ENCODE measurements at places on chromosomes 12 and 14. TPM values are rescaled to one million over a fixed set of nuclear protein-coding genes. Genes with fewer than 3 reads are reported as not detected.
A peak's percentile ranks its signal among the peaks of the same experiment; 100 is the strongest.

- no peak for DNase-seq
These were observed 15.9 kb downstream of the UBE2N start for GRCh38 chr12:93425736-93426411.

GRCh38 chr12:124422570-124423523 lies 128.0 kb downstream of the RFLNA start:
- DNase-seq = no peak

DNA sequence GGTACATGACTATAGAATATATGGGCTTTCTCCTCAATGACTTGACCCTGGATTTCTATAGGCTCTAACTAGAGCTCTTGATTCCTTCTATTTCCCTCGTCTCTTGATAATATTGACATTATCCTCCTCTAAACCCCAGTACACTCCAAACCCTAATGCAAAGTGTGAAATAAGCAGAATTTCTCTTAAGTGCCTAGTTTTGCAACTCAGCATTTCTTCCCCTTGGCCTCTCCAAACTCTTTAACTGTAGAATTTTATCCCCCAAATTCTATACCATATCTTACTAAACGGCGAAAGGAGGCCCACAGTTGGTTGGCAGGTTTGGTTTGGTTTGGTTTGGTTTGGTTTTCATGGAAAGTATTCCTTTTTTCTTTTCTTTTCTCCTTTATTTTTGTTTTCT lies 498.7 kb downstream of the CCER1 start:
- DNase-seq = no peak

GRCh38 chr12:109994401-109995175 lies 1.6 kb downstream of the GIT2 start:
- no peak for DNase-seq

- DNase-seq = no peak
These were observed 68.9 kb downstream of the RALGAPA1 start for GRCh38 chr14:35740215-35740614.

SDSL gene
- total RNA-seq = 0.26 TPM

TCL1B gene
- 2.0 TPM for total RNA-seq

SYNDIG1L gene
- total RNA-seq = not detected

- no peak for DNase-seq
These were observed 16.8 kb downstream of the PELI2 start for GRCh38 chr14:56135001-56135400.

GRCh38 chr12:3697311-3697870 lies 55.5 kb downstream of the CRACR2A start:
- no peak for DNase-seq

DNA sequence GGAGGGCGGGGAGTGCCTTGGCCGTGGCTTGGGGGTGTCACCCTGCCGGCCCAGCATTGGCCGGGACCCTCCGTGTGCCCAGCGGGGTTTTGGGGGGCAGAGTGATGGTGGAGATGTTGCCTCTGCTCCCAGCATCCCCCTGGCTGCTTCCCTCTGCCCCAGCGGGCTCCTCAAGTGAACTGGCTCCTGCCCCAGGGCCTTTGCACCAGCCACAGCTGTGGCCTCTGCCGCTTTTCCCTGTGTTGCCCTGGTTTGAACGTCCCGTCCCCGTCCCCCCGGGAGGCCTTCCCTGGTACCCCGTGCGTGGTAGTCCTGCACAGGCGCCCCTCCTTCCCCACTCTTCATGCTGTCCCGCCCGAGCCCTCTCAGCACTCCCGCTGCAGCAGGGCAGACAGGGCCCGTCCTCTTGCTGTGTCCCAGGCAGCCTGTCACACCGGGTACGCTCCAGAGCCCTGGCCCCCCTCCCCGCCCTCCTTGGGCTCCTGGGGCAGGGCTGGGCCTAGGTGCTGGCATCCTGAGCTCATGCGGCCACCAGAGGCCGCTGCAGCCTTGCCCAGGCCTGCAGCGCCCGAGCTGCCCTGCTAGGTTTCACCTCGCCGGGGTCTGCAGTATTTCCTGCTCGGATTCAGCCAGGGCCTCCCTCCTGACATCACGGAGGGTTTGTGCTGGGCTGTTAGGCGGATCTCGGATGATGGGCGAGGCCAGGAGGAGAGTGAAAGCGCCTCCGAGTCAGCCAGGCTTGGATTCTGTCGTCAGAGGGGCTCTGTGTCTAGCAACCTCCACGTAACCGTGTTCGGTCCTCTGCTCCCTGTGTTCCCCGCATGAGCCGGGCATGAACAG lies 9.5 kb downstream of the NOC4L start:
- peak; percentile 88 for DNase-seq

DNA sequence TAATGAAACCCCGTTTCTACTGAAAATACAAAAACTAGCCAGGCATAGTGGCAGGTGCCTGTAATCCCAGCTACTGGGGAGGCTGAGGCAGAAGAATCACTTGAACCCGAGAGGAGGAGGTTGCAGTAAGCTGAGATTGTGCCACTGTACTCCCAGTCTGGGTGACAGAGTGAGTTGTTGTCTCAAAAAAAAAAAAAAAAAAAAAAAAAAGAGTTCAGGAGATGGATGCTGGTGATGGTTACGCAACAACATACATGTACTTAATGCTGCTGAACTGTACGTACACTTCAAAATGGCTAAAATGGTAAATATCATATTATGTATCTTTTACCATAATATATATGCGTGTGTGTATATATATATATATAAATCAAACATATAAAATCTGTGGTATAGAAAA lies 29.0 kb downstream of the ACTN1 start:
- no peak for DNase-seq

DNA sequence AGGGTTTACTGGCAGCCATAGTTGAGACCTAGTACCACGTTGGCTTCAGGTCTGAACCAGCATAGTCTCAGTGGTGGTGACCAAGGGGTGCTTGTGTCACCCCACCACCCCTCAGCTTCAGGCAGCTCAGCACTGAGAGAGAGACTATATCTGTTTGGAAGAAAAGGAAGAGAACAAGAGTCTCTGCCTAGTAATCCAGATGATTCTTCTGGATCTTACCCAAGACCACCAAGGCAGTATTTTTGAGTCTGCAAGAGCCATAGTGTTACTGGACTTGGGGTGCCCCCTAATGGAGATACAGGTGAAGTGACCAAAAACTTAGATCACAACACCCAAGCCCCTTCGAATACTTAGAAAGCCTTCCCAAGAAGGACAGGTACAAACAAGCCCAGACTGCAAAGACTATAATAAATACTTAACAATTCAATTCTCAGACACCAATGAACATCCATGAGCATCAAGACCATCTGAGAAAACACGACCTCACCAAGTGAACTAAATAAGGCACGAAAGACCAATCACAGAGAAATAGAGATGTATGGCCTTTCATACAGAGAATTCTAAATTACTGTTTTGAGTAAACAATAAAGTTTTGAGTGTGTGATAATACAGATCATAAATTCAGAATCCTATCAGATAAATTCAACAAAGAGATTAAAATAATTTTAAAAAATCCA lies 107.0 kb downstream of the HELB start:
- DNase-seq = peak; percentile 4

GRCh38 chr14:53327716-53328115 lies 174.6 kb upstream of the DDHD1 start:
- DNase-seq = no peak

GPR135 gene
- total RNA-seq = 2.4 TPM

DNA sequence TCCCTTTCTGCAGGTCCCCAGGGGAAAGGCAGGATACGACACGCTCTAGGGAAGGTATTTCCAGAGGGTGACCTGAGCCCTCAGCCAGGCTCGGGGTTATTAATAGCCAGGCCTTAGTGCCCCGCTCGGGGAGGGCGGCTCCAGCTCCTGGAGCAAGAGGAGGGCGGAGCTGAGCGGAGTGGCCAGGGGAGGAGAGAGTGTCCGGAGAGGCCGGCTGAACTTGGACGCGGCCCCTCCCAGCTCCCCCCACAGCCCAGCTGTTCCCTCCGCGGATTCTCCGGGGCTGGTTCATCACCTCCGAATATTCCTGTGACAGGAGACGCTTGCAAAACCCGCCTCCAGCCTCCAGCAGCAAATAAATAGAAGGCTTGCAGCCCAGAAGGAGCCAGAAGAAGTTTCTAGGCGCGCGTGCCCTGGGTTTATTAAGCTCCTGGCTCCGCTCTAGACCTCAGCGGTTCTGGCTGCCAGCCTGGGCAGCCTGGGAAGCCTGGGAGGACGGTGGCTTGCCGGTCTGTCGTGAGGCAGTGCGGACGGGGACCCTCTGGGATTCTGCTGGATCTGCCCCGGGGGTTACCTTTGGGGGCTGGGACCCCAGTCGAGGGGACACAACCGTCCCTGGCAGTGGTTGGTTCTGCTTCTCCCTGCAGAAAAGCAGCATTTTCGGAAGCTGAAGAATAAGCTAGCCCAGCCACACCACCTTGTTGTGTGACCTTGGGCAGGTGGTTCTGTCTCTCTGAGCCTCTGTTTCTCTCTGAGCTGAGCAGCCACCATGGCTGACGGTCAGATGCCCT lies at the start of gene HSPB8:
TSS of gene HSPB8 (plus strand) at position 388 of the 791 bp plus-strand sequence. CDS start at position 770, 382 bp downstream.
- DNase-seq = no peak

DNA sequence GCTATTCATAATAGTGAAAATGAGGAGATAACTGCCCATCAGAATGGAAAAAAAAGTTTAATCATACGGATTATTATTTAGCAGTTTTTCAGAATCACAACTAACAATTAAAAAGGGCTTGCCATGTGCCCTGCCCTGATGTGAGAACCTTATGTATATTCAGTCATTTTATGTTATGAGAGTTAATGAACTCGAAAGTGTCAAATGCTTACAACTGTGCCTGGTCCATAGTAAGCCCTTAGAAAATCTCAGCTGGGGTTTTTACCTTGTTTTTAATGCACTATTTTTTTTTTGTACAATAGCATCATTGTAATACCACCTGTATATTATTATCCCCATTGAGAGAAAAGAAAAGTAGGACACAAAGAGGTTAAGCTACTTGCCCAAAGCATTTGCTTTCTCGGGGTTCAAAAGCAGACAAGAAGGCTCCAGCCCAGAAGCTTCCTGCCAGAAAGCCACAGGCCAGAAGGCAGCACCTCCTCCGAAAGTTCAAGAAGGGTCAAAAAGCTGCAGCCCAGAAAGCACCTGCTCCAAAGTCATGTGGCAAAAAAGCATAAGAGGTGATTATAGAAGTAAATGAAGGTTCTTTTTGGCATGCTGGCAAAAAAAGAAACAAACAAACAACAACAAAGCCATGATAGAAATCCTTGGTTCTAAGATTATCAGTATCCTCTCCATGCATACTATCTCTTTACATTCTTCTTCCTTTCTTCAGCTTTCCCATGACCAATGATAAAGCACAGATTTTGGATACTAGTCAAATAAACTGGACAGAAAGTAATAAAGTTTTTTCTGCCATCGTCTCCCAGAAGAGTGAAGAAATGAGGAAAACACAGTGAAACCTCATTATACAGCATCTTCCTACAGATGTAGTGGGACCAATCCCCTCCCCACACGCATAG lies 59.1 kb upstream of the NAP1L1 start:
- DNase-seq = peak; percentile 4

DNA sequence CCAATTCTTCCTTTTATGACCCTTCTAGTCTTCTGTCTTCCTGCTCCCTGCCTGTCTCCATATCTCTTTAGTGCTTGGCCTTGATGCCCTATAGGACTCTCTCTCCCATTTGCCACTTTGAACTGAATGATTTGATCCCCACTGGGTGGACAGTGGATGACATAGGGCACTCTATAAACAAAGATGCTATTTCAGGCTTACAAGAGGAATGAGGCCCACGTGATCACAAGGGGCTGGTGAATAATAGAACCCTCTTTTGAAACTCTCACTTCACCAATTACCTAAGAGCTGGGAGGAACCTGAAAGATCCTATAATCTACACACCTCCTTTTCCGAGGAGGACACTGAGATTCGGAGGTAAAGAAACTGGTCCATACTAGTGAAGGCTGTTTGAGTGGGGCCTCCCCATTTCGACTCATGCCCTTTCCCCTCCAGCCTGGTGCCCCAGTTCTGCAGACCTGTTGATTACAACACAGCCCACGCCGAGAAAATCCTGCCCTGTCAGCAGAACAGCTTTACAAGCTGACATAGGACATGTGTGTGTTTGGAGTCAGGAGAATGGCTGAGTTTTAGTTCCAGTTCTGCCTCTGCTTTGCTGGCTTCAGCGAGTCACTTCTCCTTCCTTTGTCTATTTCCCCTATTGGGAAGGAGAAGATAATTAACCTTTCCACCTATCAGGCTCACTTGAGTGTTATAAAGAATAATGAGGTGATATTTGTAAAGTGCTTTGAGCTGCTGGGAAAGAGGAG lies 400.3 kb downstream of the ZFP36L1 start:
- DNase-seq = no peak

DNA sequence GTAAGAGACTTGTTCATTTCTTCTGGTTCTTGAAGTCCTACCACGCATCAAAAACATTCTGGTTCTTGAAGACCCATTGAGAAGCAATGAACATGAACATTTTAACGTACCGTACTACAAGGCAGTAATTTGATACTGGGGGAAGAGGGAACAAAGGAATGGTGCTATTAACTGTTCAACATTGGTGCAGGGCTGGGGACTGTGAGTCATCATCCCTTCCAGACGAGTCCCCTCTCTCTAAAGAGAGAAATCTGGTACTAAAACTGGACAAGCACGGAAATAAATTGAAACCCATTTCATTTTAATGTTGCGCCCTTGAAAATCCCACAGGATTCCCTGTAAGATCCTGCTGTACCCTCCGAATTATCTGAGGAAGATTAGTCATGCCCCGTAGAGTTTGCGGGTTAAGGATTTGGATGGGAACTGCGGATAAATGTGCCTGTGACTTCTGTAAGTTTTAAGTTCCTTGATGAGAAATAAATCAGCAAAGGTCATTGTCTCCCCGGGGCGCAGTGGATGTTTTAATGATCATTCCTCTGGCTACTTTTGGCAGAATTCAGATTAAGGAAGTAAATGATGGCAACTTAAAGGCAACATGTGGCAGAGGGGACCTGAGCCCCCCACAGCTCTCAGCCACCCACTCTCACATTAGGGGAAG lies 78.6 kb downstream of the KCNK13 start:
- DNase-seq = no peak

DNA sequence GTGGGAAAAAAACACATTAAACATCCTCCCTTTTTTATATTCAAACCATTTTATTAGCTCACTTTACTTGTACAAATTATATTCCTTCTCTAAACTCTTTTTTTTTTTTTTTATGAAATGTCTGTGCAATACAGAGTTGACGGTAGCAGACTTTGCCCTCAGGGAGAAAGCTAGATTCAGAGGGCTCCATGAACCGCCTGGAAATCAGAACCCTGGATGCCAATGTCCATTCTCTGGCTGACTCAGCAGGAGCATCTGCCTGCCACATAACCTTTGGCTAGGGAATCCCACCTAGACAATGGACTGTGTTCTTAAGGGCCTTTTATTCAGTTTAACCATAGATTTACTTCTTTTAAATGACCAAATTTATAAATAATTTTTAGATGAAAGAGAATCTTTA lies 467.0 kb downstream of the MDGA2 start:
- DNase-seq = no peak

DNA sequence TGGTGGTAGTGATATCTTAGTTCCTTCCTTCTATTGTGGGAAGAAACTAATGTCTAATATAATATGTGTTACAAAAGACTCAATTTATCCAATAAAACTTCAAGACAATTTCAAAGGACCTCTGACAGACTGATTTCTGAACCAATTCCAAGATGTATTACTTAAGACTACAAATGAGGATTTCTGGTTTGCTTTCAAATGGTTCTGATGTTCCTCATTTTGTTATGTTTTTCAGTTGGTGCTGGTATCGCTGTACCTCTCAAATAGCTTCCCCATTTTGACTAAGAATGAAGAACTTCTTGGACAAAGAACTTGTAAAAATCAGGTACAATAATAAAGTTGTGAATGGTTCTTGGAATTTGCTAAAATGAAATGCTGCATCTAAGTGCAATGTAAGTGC lies 19.4 kb upstream of the MBIP start:
- no peak for DNase-seq

Measured in T-cell (primary cell).